Activated T-helper 1 cell treated with anti-CD3 and anti-CD28 coated beads, Interleukin-12 subunit alpha, Interleukin-12 subunit beta, Interleukin-2, Interleukin-4 antibody, amounts not matched to agents 30 ng/mL and 10 ng/mL and 1 ng/mL, durations not matched to agents 14 hours and 24 hours and 36 hours (primary cell): ENCODE measurements at places on chromosomes 12 and 14. TPM values are rescaled to one million over a fixed set of nuclear protein-coding genes. Genes with fewer than 3 reads are reported as not detected.

CLEC2A gene
- not detected in 2 replicates for total RNA-seq

GRCh38 chr12:60210756-60211155, 614.9 kb downstream of the SLC16A7 start:
- no peak for DNase-seq
- H3K4me1 ChIP-seq: no peaks in the 10 kb centered on the region
- H3K27me3 ChIP-seq: no peaks in the 10 kb centered on the region
- no peak overlapping the region for H3K4me3 ChIP-seq

DNA sequence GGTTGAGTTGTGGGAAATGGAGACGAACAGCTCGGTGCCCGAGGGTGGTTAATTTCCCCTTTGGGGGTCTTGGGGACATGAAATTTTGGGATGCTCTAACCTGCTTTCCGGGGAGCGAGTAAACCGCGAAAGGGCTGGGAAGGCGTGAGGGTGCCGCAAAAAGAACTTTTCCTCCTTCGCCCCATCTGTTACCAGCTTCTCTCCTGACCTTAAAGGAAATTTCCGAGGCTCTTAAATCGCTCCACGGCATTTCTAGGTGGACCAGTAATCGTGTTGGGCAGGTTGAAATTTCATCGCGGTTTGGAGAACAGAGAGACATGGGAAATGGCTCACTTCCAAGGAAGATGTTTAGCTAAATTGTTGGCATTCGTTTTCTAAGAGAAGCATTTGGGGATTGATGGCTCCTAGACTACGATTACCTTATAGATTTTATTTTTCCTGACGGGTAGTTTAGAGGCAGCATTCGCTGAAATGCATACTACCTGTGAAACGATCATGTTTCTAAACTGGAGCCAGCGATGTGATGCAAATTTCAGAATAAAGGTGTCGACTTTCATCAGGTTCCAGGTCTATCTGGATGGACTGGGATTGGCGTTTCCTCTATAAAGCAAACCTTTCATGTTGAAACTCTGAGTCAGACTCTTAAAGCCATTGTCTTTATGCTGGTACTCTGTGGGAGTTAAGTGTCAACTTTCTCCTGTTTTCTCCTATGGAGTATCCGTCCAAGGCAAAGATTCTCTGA, 414.5 kb downstream of the PCNX1 start:
- peaks cover 66% of the 10 kb centered on the region for H3K4me1 ChIP-seq
- peaks cover 19% of the 10 kb centered on the region for H3K36me3 ChIP-seq
- no peak for DNase-seq

GRCh38 chr12:14607568-14607967, 39.9 kb upstream of the PLBD1 start:
- H3K36me3 ChIP-seq: no peaks in the 10 kb centered on the region
- DNase-seq: no peak
- H3K27me3 ChIP-seq: peaks cover 8% of the 10 kb centered on the region
- no peak overlapping the region for H3K27ac ChIP-seq

FOXG1 gene
- not detected in 2 replicates for total RNA-seq
